Fibroblast of pulmonary artery (primary cell): ENCODE measurements at places on chromosomes 6 and 20.

- no peak for DNase-seq
Measured at GRCh38 chr20:11929947-11930346, 12.3 kb downstream of the BTBD3 start.

GRCh38 chr20:43751167-43752050 lies 24.6 kb upstream of the GTSF1L start:
- DNase-seq: peak; percentile 75

DNA sequence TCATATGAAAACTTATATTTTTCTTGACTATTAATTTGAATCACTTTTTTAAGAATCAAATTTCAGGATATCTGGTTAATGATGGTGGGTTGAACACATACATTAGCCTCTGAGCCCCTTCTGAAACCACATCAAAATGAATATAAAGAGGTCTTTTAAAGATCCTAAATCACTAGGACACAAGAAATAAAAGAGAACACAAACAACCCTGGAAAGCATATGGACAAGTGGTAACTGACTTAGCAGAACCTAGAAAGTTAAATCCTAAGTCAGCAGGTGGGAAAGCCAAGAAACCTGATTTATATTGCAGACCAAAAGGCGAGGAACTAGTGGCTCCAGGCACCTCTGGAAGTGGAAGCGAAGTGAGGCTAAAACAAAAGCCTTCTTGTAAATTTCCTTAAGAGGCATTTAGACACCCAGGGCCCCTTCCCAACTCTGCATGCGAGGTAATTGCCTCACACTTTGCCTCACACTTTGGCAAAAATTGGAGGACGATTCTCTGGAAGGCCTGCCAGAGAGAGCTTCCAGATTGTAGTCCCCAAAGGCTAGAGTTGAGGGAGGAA lies 293.9 kb downstream of the KHDC1L start:
- DNase-seq: no peak

GRCh38 chr6:116847227-116847626 lies 18.3 kb upstream of the GPRC6A start:
- DNase-seq: peak; percentile 60

DNA sequence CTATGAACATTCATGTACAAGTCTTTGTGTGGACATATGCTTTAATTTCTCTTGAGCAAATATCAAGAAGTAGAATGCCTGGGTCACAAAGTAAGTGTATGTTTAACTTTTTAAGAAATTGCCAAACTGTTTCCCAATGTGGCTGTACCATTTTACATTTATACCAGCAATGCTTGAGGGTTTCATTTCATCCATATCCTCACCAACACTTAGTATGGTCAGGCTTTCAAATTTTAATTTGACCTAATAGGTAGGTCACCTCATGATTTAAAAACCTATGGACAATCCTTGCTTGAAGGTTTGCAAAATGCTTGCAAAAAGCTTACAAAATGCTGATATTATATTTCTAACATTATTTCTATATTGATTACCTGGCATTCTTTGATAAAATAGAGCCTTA lies 19.5 kb upstream of the SRSF3 start:
- no peak for DNase-seq

GRCh38 chr20:25223179-25223661 lies 24.7 kb upstream of the PYGB start:
- peak; percentile 90 for DNase-seq

DNA sequence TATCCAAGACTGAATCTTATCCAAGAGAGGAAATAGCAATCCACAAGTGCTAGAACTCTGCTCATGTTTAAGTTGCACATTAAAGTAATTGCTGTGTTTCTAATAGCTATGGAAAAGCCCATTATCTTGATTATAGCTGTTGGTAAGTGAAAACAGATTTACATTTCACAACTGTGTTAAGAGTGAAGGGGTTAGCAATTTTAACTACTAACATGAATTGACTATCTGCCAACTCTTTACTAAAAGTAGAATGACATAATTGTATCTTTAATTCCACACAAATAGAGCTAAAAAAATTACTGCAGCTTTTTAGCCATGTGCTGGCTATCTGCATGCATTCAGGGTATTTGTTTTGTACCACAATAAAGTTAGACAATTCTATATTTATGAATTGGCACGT lies 277.9 kb upstream of the IRAK1BP1 start:
- DNase-seq: no peak

DNA sequence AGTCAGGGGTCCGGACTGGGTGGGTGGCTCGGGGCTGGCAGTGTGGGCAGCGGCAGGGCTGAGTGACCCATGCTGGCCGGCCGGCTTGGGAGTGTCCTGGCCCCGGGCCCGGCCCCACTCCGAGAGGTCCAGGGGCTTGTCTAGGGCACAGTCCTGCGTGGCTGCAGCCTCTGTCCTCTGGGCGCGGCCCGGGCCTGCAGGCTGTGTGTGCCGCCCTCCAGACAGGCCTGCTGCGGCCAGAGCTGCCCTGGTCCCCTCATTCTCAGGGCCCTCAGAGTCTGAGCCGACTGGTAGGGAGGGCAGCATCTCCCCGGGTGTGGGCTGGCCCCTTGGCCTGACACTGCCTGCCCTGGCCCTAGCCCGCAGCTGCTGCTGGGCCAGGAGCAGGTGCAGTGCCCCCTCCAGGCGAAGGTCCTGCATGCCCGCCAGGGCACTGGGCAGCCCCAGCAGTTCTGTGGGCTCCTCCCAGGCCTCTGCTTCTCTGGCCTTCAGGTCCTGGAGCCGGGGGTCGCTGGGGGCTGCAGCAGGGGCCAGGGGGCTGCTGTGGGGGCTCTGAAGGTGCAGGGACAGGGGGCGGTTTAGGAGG lies 6.9 kb upstream of the CABLES2 start:
- no peak for DNase-seq

DNA sequence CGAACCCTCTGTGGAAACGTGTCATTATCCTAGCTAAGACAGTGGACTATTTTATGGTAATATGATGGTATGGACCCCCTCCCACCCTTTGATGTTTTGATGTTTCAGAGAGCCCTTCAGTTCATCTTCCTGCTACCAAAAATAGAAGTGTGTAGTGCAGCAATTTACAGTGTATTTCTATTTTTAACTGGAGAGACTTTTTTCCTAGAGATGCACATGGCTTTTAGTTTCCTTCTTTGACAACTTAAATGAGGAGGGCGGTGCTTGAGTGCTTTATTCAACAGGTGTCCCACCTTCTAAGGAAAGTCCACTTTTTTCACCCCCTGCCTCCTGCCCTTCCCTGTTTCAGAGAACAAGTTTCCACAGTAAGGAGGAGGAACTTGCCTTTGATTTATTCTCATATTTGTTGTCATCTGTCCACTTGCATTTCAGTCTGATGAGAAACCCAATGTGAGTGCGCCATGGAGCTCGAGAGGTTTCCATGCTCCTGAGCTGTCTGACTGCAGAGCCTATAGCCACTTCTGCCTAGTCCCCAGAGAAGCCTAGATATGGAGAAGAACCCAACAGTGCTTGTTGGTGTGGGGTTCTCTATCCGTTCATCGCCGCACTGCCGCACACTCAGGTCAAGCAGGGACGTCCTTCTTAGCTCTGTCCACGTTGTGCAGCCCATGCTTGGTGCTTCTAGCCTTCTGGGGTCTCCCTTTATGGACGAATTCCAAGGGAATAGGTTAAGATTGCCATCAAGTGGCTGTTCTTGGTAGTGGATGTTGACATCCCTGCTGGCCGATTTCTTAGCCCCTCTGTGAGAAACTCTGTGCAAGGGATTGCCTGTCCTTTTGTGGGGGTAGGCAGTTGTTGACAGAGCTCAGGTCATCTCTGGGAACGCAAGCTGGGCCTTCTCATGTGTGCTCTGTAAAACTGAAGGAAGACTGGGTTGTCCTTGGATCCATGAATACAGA lies 144.2 kb downstream of the JARID2 start:
- DNase-seq: peak; percentile 78

- no peak for DNase-seq
Measured at GRCh38 chr6:119348096-119348747, 1.3 kb downstream of the MAN1A1 start.

GRCh38 chr6:34757687-34758274 lies 476 bp downstream of the SNRPC start:
- DNase-seq: no peak

DNA sequence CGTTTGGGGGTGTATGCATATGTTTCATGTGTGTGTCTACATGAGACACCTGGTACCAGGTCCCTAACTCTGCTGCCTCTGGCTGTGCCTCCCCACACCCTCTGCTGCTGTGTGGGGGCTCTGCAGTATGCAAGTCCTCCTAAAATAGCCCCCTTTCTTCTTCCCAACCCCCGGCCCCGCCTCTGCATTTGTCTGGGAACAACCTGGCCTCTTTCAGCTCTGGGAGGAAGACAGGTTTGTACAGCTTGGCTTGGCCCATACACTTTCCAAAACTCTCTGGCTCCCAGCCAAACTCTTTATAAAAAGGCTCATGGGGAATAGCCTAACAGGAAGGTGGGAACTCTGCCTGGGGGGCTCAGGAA lies 27.1 kb upstream of the EMILIN3 start:
- no peak for DNase-seq

- DNase-seq: peak; percentile 18
Measured at GRCh38 chr6:127717384-127717783, 140.4 kb downstream of the C6orf58 start.

GRCh38 chr20:49276961-49277785 lies 684 bp downstream of the ZNFX1 start:
- no peak for DNase-seq

DNA sequence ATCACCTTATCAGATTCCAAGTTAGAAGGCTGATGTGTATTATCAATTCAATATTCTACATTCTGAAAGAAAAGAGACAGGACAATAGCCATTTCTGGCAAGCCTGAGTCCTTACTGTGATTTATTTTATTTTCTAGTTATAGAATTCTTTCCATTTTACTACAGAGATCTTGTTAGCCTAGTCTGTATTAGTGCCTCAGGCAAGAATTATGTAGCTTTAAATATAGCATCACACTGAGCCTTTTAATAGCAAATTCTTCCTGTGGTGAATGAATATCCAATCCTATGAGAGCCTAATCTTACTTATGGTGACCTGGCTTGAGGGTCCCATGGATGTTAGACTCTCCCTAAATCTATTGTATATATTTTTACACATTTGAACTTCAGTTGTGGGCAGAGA lies 732.8 kb upstream of the CITED2 start:
- no peak for DNase-seq

- peak; percentile 85 for DNase-seq
Measured at GRCh38 chr6:44667226-44667625, 279.7 kb downstream of the CDC5L start.

DNA sequence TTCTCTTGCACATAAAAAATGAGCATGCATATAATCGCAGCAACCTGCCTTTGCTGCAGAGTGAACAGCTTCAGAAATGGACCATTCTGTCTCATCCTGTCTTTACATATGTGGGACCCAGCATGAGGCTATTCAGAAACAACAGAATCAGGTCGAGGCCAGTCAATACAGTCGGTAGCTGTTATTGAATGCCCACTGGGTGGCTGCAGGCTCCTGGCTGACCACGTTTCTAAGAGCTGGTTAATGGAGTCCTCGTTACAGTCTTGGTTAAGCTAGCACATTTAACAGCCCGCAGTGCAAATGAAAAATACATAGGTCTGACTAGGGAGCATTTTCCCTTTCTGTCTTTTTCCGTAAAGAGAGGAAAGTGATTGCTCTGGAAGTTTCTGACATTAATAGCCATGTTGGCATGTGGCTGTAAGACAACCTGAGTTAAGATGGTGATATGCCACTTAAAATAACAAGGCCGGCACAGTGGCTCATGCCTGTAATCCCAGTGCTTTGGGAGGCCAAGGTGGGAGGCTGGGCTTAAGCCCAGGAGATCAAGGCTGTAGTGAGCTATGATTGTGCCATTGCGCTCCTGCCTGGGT lies 75.0 kb downstream of the SHLD1 start:
- DNase-seq: no peak

- peak; percentile 21 for DNase-seq
Measured at GRCh38 chr6:9116026-9116425, 680.7 kb upstream of the SLC35B3 start.

- no peak for DNase-seq
Measured at GRCh38 chr6:95547043-95547442, 30.3 kb upstream of the MANEA start.

- no peak for DNase-seq
Measured at GRCh38 chr20:38132910-38133501, 32.1 kb downstream of the TGM2 start.

DNA sequence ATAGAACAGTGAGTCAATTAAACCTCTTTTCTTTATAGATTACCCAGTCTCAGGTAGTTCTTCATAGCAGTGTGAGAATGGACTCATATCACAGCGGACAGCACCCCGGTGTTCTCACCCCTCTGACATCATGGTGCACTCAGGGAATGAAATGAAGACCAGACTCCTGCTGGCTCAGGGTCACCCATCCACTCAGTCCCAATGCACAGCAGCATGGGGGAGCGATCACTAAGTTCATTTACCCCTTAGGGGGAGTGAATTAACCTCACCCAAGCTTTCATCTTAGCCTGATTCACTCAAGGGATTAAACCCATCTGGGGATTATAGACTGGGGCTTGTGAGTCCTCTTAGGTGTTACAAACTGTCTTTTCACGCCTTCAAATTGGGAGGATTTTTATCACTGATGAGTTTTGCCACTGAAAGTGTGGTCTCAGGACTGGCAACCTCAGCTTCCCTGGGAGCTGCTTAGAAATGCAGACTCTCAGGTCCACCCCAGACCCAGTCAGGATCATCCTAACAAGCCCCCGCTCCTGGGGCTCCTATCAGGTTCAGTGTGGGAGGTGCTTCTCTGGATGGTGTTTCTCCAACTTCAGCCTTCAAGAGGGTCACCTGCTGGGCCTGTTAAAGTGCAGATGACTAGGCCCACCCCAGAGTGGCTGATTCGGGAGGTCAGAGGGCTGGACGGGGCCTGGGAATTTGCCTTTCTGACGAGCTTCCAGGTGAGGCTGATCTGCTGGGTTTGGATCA lies 44.3 kb upstream of the FRMD1 start:
- DNase-seq: no peak

DNA sequence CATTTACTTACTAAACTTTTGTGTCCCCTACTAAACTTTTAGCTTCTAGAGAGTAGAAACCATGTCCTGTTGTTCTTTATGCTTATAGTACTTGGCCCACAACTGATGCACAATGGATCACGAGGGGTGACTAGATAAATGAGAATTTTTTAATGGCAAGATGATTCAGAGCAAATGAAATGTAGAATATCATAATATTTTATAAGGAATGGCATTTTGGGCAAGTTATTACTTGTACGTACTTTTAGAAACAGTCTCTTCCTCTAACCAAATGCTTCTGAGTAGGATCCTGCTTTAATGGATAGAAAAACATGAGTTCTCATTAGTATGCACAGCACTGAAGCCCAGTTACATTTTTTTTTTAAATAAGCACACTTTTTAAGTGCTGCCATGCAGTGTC lies 336.3 kb downstream of the NRN1 start:
- DNase-seq: no peak

- no peak for DNase-seq
Measured at GRCh38 chr20:32112841-32113240, 3.3 kb downstream of the TM9SF4 start.

GRCh38 chr6:95352064-95352795 lies 225.1 kb upstream of the MANEA start:
- no peak for DNase-seq
